Activated CD4-positive, CD25-positive, alpha-beta regulatory T cell treated with anti-CD3 and anti-CD28 coated beads, Interleukin-2, amount 50 U/mL, for 24 hours (primary cell): ENCODE measurements at places on chromosomes 3 and 15.

DNA sequence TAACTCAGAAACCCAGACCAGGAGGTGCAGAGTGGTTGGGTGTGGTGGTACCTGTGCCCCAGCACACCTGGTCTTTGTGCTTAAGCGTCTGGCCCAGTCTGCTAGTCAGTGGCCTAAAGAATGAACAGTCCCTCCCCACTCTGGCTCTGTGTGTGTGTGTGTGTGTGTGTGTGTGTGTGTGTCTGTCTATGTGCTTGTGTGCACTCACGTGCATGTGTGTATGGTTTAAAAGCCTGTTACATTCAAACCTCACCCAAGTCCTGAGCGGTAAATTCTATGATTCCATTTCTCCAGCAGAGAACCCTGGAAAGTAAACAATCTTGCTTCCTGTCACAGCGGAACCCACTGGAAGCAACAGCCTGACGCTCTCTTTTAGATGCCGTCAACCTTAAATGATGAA is 34.2 kb downstream of the EDEM1 start:
- ATAC-seq, result no peak

DNA sequence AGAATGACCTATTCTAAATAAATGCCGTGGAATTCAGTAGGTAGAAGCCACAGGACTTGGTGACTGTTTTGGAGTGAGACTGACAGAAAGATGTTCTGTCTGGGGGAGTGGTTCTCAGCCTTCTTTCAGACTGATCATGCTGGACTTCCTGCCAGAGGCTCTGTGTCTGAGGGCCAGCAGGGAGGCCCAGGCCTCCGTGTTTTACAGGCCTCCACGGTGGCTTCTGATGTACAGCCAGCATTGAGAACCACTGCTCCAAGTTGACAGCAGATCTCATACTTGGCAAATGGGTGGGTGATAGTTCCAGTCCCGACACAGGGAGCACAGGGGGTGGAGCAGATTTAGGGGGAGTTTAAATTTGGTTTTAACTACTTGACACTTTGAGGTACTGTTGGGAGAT is 6.7 kb upstream of the PIGZ start:
- ATAC-seq, result no peak

DNA sequence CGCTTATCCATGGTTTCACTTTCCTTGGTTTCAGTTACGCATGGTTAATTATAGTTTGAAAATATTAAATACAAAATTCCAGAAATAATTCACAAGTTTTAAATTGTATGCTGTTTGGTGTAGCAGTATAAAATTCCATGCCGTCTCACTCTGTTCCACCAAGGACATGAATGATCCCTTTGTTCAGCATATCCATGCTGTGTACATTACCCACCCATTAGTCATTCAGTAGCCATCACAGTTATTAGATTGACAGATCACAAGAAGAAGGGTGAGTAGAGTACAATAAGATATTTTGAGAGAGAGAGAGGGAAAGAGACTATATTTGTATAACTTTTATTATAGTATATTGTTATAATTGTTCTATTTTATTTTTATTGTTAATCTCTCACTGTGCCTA is 535.5 kb downstream of the SQOR start:
- no peak for ATAC-seq

DNA sequence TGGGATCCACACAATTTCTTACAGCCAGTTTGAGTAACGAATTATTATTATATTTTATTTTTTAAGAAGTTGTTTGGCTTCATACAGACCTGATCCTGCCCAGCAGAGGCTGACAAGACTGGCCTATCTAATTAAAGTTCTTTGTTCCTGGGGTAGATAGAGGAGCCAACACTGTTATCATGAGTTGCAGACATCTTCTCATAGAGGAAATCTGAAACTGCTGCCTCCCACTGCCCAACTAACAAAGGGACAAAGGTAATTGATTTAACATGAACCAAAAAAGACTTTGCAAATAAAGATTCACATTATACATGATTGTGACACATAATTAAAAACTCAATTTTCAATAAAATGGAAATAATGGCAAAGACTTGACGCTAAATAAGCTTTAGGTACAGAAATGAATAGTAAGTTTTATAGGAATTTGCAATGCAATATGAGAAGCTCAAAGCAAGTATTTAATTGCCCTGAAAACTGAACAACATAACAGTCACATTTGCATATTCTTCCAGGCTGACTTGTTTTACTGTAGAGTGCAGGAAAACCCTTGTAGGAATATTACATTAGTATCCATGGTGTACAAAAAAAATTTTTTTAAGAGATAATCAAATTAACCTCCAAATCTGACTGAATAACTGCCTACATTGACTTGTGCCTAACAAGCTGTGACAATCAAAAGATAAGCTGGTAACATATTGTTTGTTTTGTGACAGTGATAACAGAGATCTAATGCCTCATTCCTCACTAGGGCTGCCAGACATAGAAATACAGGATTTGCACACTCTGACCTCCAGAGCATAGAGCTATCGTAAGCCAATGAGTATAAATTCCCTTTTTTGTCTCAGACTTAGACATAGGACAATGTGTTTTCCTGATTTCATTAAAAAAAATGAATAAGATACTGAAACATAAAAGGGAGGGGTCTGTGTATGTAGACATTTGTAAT is 273.2 kb downstream of the MFSD1 start:
- ATAC-seq, result no peak

DNA sequence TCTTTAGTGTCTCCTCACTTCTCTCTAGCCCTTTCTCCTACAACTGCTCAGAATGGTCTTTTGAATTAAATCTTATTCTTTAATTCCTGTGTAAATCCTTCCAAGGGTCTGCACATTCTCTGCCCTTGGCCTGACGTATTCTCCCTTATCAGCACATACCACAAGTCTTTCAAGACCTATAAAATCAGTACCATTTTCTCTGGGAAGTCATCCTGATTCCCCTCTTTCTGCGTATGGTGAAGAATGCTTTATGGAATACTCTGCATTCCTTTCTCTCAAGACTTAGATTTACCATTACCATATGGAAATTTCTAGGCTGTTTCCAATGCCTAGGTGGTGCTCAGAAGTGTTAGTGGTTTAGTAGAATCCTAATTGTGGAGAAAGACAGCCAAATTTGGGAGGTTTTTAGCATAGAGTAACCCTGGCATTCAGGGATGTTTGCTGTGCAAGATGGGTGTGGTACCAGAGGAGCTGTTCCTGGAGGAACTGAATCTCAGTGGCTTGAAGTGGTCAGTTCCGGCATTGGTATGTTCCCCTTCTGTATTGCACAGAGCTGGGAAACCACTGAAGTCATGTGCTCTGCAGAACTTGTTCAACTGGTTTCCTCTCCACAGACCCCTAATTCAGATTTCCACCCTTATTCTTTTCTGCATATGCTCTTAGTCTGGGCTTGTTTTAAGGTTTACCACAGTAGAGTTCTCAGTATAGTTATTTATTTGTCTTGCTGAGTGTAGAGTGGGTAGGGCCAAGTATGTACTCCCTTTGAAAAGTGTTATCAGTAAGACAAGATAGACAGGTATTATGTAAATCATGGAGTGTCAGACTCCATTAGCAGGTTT is 24.5 kb downstream of the IQGAP1 start:
- no peak for ATAC-seq

GRCh38 chr3:194330579-194330978 is 20.5 kb downstream of the CPN2 start:
- no peak for ATAC-seq

- ATAC-seq, result no peak
Observed at GRCh38 chr3:59472541-59472940, 422.7 kb upstream of the CFAP20DC start.

- no peak for ATAC-seq
Observed at GRCh38 chr3:72261566-72262564, 476.9 kb upstream of the PROK2 start.

DNA sequence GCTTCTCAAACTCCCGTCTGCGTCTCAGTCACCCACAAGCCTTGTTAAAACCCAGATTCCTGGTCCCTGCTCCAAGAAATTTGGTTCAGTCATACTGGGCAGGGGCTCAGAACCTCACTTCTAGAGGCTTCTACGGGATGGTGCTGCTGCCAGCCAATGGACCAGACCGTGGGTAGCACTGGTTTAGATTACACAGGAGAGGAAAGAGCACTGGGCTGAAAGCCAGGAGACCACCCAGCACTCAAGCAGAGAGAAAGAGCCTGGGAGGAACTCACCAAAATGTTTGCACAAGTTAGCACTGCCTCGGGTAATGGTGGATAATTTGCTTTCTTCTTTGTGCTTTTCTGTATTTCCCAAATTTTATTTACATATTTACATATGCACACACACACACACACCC is 46.9 kb upstream of the MUC13 start:
- ATAC-seq, result no peak
